ENCODE measurements at places on chromosomes 5 and 9. TPM values are rescaled to one million over a fixed set of nuclear protein-coding genes. Genes with fewer than 3 reads are reported as not detected.

- DNase-seq = no peak
Measured at GRCh38 chr5:53871775-53872174, 311.3 kb downstream of the NDUFS4 start.

- DNase-seq = no peak
Measured at GRCh38 chr5:107958861-107959260, 288.1 kb upstream of the EFNA5 start.

DNA sequence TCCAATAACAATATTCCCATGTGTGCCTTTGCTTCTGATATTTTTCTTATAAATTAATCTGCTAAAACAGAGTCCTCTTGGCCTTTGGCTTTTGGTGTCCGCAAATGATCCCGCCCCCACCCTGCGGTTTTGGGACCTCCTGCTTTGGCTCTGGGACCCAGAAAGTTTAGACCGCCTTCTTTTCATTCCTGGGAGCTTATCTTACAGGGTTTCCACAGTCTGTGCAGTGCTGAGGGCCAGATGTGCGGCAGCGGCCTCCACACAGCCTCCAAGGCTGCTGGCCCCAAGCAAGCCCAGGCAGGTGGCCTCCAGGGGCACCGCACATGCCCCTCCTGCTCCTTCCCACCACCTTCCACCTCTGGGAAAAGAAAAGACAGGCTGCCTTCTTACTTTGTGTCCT lies 191.5 kb downstream of the ERCC6L2 start:
- DNase-seq = no peak

- no peak for DNase-seq
Measured at GRCh38 chr9:91395553-91396471, 27.8 kb downstream of the NFIL3 start.

The GHR gene
- not detected for total RNA-seq

GRCh38 chr5:14168793-14169262 lies 25.7 kb downstream of the TRIO start:
- no peak for DNase-seq

GRCh38 chr5:154756009-154756867 lies 1.1 kb downstream of the LARP1 start:
- peak; percentile 61 for DNase-seq

- no peak for DNase-seq
Measured at GRCh38 chr9:109771087-109771486, 8.9 kb upstream of the PALM2AKAP2 start.

DNA sequence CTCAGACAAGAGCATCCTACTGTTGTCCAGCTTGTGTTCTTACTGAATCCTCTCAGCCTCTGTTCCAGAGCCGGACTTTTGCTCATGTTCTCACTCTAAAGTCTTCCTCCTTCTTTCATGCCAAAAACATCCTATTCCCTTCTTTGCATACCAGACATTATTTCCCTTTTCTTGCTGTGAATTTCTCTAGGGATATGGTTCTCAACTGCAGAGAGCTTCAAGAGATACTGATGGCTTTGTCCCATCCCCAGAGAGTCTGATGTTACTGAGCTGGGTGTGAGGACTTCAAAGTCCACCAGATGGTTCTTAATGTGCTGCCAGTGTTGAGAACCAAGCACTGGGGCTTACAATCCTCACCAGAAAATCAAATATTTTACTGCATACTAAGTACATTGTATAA lies 98.6 kb upstream of the FER start:
- no peak for DNase-seq

- DNase-seq = no peak
Measured at GRCh38 chr9:124264823-124265233, 7.1 kb downstream of the NEK6 start.

Data from glutamatergic neuron (in vitro differentiated cells).